Vagina (tissue), 2 donors: ENCODE measurements at places on chromosomes 1 and 21.

DNA sequence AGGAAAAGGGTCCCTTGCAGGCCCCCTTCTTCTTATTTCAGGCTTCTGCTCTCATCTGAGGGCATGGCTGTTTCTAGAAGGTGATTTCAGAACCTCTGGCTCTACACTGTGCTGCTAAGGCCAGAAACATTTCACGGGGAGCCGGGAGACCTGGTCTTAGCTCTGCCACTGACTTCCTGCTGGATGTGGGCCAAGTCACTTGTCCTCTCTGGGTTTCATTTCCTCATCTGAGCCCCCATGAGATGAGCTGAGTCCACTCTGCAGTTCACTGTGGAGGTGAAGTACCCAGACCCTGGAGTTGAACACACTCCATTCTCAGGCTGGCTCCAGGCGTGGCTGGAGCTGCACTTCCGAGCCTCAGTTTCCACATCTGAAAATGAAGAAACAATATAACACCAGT, 2.1 kb downstream of the PADI1 start:
- DNase-seq = no peak

DNA sequence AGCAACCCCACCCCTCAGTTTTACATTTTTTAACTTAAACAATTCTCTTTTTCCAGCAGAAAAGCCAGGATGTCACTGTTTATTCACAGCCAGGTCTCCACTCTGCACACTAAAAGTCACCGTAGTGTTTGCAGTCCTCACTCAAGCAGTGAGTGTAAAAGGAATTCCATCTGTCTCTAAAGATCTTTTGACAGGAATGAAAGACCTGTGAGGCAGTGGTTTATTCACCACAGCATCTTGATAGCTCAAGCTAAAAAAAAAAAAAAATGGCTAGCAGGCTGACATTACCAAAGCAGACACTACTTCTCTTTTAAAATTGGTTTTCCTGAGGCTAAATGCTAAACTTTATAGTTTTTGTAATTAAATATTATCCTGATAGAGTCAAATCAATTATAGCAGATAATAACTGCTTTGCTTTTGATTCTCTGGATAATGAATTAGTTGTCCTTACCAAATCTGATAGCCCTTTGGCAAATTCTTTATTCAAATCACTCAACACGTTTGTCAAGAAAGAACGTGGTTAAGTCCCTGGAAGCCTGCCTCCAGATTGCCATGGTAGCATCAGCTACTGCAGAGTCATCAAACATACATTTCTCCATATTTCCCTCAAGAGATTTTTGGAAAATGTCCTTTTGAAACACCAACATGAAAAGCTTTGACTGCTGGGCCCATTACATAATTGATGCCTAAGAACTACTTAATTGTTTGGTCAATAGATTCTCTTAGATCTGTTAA, 22.2 kb upstream of the SLC5A9 start:
- no peak for DNase-seq

- no peak for DNase-seq
Observed at GRCh38 chr1:202547215-202547614, 163.0 kb downstream of the SYT2 start.

DNA sequence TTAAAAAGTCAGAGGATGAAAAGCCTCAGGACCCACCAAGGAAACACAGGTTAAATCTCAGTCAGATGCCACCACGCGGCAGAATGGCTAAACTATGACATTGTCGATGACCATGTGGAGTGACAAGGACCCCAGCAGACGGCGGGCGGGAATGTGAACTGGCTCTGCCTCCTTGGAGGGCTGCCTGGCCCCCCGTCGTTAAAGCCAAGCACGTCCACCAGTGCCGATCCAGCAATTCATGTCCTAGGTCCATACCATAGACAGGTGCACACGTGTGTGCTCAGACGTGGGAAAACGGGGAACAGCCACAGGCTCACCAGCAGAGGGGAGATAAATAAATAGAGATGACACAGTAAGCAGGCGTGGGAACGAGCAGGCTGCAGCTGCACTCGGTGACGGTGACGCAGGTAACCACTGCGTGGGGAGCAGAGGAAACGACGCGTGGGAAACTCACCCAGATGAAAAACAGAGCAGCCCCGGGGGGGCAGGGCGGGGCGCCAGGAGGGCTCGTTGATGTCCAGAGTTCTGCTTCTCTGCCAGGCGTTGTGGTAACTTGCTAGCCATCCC, 28.3 kb upstream of the PCBP3 start:
- no peak for DNase-seq

- DNase-seq = no peak
Observed at GRCh38 chr21:17003763-17004373, 509.0 kb upstream of the CXADR start.

DNA sequence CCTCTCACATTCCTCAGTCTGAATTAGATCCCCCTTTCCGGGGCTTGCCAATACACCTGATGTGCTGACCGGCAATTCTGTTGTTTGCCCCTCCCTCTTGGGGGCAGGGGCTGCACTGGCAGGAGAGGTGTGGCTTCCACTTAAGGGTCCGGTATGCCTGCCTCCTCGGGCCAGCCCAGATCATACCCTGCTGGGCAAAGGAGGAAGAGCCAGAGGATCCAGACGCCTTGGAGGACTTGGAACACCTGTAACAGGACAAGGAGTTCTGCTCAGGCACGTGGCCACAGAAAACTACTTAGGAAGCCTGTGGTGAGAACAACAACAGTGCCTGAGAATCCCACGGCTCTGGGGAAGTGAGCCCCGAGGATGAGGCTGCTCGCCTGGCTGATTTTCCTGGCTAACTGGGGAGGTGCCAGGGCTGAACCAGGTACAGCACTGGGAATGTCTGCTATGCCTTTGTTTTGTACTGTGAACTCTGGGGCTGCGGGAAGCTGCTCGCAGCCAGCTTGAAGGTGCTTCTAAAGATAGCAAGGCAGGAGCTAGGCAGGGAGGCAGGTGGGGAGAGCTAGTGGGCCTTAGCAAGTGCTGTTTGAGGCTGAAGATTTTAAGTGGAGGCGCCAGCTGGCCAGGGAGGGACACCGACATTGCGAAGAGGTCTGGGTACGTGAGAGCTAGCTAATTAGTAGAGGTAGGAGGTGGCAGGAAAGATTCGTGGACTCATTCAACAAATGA, at the start of gene SMPDL3B:
TSS of gene SMPDL3B (plus strand) at position 183 of the 732 bp plus-strand sequence. CDS start at position 367, 184 bp downstream.
- no peak for DNase-seq

DNA sequence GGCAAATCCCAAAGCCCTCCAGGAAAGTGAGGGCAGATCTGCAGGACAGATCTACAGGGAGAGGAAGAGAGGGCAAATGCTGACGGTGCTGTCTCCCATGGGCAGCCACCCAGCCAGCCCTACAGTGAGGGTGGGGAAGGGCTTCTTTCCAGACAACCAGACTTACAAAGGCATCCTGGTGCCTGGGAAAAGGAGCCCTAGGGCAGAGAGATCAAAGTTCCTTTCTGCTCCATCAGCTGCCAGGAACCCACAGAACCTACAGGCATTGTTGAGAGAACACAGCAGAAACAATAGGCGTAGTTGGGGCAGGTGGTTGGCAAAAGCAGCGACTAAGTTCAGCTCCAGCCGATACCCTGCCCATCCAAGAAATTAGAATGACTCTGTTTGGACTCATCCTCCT, 332.4 kb downstream of the KCNH1 start:
- DNase-seq = no peak

GRCh38 chr1:12516741-12517140, 101.3 kb downstream of the DHRS3 start:
- DNase-seq = no peak

GRCh38 chr1:79899914-79900313, 893.4 kb upstream of the ADGRL4 start:
- DNase-seq = no peak

DNA sequence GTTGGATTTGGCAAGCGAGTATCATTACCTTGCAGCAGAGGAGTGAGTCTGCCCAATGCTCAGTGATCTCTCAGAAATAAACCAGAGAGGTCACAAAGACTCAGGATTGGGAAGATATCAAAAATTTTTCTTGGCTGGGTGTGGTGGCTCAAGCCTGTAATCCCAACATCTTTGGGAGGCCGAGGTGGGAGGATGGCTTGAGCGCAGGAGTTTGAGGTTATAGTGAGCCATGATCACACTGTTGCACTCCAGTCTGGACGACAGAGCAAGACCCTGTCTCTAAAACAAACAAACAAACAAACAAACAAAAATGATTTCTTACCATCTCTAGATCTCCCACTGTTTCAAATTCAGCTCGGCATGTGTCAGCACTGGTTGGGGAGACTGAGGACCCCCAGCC, 13.3 kb upstream of the BECN2 start:
- no peak for DNase-seq
